Cardiac septum (tissue), 1 donor: ENCODE measurements at places on chromosomes 5 and 9. TPM values are rescaled to one million over a fixed set of nuclear protein-coding genes. Genes with fewer than 3 reads are reported as not detected.
A peak's percentile ranks its signal among the peaks of the same experiment; 100 is the strongest.

Gene GFI1B
- not detected for total RNA-seq

Gene GRXCR2
- total RNA-seq = 0.78 TPM

Gene FBXL7
- total RNA-seq = 26.2 TPM

Gene YIPF5
- total RNA-seq = 25.0 TPM

Gene PKN3
- total RNA-seq = 6.2 TPM

Gene FIBCD1
- 0.54 TPM for total RNA-seq

DNA sequence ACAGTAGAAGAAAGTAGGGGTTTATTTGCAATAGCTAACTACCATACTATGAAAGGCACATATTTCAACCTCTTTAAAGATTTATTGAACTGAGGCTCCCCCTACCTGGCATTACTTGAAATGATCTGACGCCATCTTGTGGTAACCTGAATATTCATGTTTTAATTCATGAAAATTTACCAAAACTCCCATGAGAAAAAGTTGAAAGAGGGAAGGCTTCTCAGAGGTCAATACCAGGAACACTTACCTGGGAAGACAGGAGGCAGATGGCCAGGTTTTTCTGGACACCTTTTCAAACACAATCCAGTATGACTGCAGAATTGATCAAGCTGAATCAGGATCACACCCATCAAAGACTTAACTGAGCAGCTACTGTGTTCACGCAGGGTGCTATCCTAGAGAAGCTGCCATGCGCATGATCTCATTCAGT is 9.4 kb downstream of the PRELID2 start:
- no peak for DNase-seq

DNA sequence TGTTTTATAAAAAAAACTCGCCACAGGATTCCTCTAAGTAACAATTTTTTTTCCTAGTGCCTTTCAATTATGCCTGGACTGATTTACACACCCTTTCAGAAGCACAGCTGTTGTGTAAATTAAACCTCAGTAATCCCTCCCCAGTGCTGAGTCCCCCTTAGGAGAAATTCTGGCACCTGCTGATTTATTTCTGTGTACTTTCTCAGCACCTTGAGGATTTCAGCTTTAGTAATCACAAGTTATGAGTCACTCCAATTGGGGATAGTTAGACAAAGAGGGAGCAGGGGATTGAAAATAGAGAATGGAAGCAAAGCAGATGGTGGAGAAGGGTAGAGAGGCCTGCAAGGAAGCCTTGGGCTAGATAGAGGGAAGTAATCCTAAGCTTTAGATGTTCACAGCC is 171.7 kb downstream of the TTLL11 start:
- no peak for DNase-seq

DNA sequence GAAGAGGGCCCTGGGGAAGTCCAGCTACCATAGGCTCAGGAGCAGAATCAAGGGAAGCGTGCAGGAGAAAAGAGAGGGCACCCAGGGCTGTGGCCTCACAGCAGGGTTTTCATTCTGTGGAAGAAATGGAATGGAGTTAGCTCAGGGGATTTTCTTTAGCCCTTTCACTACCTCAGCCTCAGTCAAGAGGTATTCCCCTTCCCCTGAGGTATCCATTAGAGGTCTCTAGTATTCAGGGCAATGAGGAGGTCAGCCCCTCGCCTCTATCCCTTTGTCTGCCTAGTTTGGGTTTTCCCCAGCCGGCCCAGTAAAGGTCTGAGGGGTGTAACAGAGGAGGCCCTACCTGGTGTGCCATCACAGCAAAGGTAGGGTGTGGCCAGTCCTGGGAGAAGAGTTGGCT is 21.5 kb downstream of the GFRA3 start:
- DNase-seq = no peak

DNA sequence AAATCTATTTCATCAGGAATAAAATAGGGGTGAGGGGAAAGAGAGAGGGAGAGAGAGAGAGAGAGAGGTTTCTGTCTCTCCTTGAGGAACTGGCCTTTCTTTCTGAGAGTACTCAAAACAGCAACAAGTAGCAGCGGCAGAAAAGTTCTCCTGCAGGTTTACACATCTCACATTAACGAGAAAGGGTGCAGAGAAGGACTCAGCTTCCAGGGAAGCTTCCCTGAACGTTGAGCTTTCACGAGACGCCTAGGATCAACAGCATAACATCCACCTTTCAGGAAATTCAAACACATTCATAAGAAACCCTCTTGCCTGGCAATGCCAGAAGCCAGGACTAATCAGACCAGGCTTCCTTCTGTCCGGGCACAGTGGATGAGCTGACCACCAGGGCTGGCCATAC is 162.9 kb downstream of the ZDHHC21 start:
- DNase-seq = no peak

DNA sequence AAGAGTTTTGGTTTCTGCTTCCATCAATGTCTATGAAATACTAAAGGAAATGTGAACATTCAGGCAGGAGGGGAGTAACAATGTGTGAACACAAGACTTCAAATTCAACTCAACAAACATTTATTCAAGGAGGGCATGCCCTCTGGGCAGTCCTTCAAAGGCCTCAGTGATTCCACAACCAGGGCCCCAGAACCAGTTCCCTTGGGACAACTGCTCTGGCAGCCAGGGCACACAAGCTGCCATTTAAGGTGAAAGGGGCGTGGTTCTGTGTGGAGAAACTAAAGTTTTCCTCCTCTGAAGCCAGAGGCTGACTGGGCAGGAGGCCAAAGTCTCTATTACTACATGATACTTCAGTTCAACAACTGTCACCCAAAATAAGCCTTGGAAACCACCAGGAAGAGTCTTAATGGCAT is 3.2 kb downstream of the RBM18 start:
- peak; percentile 81 for DNase-seq

GRCh38 chr9:37102486-37102885 is 17.9 kb upstream of the ZCCHC7 start:
- DNase-seq = no peak

GRCh38 chr5:161403121-161403520 is 143.4 kb downstream of the GABRB2 start:
- DNase-seq = no peak

DNA sequence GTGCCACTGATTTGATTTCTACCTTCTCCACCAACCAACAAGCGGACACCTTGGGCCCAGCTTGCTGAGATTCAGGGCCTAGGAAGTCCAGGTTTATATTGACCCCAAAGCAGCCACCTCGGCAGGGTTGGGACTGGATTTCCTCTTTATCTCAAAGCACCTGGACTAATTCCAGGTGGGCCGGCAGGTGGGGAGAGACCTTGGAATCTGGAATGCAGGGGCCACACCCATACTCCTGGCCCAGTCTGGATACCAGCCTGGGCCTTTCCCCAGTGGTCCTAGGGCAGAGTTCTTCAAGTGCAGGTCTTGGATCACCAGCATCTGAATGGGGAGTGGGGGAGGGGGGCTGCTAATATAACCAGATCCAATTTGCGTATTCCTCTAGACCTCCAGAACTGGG is 93.1 kb downstream of the PCDH1 start:
- no peak for DNase-seq

DNA sequence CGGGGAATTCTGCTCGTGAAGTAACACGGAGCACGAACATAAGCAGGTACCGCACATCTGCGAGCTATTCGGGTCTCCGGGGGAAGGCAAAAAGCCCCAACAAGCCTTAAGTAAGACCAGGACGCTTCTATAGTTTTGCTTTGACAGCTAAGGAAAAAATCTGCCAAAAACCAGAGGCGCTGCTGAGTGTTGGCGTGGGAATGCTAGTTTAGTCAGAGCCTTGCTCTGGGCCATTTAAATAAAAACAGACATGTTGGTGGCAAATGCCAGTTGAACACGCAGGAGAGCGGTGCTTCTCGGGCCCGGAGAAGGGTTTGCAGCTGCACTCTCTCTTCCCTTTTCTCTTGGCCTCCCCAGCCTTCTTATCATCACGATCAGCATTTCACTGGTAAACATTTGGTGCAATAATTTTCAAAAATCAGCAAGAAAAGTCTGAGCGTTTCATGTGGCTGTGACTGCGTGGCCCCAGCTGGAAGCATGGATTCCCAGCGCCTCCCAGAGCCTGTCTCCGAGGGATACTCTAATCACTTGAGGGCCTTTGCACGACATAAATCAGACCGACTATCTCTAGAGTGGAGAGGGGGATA is 6.4 kb upstream of the NOTCH1 start:
- no peak for DNase-seq
